ENCODE measurements at places on chromosomes 7 and 10.
A peak's percentile ranks its signal among the peaks of the same experiment; 100 is the strongest.

- no peak for DNase-seq
Measured at GRCh38 chr7:119288416-119288815, 984.6 kb upstream of the KCND2 start.

GRCh38 chr10:32298075-32298812 is 48.7 kb downstream of the EPC1 start:
- DNase-seq = peak; percentile 63

GRCh38 chr7:25624833-25625232 is 396.5 kb upstream of the NPVF start:
- no peak for DNase-seq

DNA sequence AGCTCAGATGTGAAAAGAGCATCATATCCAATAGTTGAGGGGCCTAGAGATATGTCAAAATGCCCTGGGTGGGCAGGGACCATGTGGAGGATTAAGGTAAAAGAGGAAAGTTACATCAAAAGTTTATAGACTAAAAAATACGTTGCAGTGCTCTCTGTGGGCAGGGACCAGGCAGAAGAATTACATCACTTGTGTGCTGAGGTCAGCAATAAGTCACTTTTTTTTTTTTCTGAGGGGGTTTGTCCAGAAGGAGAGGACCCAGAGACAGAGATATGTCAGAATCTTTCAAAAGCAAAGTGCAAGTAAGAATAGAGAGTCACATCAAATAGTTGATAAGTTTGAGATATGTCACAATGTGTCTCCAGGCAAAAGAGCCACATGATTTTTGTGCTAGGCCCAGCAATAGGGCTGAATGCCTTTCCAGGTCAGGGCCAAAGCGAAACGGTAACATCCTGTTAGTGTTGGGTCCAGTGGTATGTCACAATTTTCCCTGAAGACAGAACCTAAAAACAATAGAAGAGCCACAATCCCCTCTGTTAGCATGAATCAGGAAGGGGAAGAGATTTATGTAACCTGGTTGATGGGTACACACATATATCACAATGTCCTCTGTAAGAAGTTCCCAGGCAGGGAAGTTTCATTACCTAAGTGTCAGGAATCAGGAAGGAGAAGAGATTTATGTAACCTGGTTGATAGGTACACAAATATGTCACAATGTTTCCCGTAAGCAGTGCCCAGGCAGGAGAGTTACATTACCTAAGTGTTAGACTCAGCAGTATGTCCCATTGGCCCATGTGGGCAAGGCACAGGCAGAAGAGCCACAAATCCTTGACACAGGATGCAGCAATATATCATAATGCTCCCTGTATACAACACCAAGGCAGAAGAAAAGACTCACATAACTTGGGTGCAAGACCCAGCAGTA is 28.1 kb upstream of the ZNF107 start:
- no peak for DNase-seq

DNA sequence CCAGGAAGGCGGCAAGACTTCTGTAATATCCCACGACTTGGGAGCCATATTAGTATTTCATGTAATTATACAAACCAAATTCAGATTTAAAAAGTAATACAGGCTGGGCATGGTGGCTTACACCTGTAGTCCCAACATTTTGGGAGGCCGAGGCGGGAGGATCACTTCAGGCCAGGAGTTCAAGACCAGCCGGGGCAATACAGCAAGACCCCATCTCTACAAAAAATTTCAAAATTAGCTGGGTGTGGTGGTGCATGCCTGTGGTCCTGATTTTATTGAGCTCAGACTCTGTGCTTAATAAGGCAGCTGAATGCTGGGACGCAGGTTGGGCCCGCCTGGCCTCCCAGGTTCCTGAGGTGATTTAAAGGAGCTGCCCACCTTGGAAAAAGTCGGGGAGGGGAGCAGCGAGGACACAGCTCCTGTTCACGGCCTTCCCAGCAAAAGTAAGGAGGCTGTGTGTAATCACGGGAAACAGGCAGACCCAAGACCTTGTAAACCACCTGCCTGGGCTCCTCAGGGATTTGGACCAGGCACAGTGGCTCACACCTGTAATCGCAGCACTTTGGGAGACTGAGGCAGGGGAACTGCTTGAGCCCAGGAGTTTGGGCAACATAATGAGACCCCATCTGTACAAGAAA is 93.0 kb upstream of the DNAAF5 start:
- no peak for DNase-seq

GRCh38 chr10:14652067-14652466 is 122.6 kb downstream of the FAM107B start:
- no peak for DNase-seq

DNA sequence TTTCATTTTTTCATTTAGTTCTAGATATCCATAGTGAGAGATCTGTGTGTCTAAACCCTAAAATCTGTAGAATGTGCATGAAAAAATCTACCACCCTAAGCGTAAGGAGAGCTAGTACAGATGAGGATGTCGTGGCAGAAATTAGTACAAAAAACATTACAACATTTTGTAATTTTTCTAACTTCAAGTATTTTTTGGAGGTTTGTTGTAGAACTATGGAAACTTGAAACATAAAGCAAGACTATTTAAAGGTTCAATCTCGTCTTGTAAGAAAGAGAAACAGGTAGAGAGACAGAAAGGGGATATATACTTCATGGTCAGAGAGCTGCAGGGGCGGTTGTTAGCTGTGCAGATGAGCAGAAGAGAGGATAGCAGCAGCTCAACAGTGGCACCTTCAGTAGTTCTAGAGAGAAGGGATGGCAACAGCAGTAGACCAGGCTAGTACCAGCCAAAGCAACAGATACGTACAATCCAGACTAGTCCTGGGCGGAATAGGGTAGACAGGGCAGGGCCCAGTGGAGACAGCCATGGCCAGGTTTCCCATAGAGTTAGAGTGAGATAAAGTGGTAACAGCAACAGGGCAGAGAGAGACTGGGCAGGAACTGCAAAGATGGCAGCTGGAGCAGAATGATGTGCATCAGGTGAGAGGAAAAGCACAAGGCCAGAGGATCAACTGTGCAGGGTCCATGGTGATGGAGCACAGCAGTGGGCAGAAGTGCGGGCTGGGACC is 145.2 kb downstream of the FRMD4A start:
- peak; percentile 100 for DNase-seq

- no peak for DNase-seq
Measured at GRCh38 chr10:33732161-33732680, 397.8 kb upstream of the NRP1 start.

Data from mammary epithelial cell (primary cell).